ENCODE measurements at places on chromosomes 2 and 18.

DNA sequence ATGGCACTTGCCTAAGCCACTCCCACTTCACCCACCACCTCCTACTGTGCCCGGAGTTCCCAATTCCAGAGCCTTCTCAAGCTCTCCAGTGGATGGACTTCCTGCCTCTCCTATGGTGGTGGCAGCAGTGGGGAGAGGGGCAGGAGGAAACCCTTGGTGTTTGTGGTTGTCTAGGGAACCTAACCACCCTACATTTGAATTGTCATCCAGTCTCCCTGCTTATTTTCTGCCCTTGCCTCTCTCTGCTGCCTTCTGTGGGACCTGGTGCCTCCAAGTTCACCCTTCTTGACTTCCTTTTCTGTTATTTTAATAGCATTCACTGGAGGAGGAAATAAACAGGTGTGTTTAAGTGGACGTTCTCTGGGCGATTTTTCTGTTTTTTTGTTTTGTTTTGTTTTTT, 50.0 kb upstream of the HPCAL1 start:
- DNase-seq: no peak

DNA sequence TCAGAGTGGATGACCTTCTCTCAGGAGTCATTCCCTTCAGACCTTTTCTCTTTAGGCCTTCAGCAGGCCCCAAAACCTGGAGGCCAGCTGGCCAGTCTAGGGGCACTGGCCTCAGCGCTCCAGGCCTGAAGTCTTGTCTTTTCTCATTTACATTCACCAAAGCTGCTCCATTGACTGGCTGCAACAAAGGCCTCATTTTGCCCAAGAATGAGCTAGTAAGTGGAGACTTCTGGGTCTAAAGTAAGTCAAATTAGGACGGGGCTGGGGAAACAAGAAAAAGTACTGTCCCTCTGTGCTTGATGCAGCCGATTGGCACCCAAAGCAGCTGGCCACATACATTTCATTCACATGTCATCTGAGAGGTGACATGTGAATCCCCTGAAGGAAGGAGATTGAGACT, 83.8 kb upstream of the RIOK3 start:
- no peak for DNase-seq

GRCh38 chr2:202193881-202194353, 44.5 kb downstream of the SUMO1 start:
- DNase-seq: no peak

- no peak for DNase-seq
Observed at GRCh38 chr18:57798713-57799373, 4.3 kb downstream of the ATP8B1 start.

- DNase-seq: no peak
Observed at GRCh38 chr2:94939349-94939748, 68.1 kb downstream of the TEKT4 start.

DNA sequence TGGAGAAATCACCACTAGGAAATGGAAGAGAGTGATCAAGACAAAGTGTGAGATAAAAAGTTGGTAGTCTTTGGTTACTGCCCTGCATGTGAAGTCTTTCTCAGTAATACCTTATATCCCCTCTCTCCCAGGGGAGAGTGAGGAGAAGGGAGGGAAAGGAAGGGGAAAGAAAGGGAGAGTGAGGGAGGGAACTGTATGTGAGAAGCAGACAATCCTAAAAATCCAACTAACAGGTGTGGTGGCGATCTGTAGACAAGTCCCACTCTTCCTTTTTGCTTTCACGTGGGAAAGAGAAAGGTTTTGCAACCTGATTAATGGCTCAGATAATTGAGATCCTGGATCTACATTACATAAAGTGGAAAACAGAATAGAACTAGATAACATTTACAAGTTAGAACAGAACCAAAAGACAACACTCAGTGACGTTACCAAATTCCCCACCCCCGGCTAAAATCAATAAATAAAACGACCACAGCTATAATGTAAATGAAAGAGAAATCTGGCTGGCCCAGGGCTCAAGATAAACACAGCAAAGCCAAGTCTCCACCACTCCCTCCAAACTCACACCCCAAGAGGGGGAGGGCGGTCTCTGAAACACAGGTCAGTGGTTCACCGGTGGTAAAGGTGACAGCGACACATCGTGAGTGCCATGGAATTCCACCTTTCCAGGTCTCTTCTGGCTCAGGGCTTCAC, 10.0 kb upstream of the APCDD1 start:
- DNase-seq: peak; percentile 74

DNA sequence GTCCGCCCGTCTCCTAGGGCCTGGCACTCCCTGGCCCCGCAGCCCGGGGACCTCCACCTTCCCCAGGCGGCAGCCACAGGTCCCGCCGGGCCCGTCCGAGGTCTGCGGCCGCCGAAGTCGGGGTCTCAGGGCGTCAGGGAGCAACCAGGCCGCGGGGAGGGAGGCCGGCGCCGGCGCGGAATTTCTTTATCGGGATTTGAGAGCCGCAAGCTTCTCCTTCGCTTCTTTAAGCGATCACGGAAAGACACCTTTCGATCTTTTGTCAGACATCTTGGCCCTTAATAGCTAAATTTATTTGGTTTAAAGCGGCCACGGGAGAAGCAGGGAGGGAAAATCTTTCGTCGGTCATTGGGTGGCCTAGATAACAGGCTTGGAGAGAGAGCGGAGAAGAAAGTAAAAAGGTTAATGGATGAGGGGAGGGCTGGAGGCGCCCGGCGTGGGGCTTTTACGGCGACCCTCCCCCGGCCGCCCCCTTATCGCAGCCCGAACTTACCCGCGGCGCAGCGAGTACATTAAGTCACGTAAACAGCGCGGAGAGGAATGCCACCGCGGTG, 4.3 kb upstream of the GATA6 start:
- no peak for DNase-seq

DNA sequence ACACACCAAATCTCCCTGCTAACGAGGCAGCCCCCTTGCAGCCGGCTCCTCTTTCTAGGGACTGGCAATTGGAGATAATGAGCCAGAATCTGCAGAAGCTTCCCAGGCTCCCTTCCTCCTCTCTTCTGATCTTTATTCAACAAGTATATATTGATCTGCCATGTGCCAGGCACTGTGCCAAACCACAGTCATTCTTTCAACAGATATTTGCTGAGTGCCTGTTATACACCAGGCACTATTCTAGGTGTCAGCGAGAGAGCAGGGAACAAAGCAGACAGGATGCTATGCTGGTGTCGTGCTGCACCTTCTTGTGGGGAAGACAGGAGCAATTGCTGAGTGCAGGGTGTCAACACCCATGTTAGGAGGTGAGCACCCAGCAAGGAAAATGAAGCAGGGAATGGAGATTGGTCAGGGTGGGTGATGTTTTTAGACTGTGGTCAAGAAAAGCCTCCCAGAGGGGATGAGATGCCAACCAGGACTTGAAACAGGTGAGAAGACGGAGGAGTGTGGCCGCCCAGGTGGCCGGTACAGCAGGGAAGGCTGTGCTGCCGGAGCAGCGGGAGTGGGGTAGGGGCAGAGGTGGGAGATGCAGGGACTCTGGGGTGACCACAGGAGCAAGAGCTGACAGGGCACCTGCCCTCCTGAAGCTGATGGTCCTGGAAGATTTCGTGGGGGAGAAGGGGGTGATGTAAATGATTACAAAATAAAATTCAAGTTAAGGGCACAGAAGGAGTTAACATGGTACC, 307.6 kb upstream of the RAB12 start:
- DNase-seq: no peak

Data from prostate gland (tissue), 2 donors.